SW 1271 (cell line): ENCODE measurements at places on chromosomes 11 and 22.
A peak's percentile ranks its signal among the peaks of the same experiment; 100 is the strongest.

DNA sequence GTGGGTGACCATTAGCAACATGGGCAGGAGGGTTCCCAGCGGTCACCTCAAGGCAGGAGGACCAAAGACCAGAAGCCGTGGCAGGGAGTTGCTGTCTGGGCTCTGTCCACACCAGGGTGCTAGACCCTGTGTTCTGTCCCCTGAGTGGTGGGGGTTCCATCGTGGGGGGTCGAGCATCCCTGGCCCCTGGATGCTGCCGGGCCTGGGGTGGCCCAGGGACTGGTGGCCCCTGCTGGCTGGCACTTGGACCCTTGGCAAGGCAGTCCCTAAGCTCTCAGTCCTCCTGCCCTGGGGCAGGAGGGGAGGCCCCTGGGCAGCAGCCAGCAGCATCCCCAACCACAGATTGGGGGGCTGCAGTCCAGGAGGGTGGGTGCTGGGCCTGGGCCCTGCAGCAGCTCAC, 13.4 kb upstream of the ARHGAP8 start:
- DNase-seq: no peak

DNA sequence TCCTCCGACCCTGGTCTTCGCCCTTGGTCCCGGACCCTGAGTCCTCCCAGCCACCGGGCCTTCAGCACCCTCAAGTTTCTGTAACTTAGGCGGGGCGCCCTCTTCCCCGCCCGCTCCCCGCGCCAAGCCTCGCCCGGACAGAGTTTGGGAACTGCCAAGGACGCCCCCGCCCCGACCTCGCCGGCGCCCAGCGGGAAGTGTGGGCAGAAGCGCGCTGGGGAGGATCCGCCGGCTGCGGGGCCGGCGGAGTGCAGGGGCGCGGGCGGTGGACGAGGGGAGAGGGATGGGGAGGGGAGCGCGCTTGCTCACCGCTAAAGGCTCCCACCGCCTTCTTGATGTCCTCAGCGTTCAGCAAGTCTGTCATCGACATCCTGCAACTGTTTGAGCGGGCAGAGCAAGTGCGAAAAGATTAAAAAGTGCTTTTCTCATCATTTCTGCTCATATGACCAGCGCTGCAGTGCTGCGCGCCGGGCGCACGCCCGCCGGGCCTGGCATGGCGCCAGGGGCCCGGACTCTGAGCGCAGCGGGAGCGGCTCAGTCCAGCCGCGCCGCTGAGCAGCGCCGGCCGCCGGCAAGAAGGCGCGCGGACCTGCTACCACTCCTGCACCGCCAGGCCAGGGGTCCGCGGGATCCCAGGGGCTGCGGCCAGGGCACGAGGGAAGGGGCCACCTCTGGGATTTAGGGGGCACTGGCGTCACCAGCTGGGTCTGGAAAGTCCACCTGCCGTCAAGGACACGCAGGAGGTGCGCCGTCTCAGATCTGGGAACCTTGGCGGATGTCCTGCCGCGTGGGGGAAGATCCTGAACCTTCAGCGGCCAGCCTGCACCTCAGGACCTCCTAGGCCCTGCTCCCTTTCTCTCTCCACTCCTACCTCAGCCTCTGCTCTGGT, at the start of gene PVALB:
TSS of gene PVALB (minus strand) at position 400 of the 889 bp plus-strand sequence. CDS start at position 370, 30 bp downstream.
- DNase-seq: no peak

DNA sequence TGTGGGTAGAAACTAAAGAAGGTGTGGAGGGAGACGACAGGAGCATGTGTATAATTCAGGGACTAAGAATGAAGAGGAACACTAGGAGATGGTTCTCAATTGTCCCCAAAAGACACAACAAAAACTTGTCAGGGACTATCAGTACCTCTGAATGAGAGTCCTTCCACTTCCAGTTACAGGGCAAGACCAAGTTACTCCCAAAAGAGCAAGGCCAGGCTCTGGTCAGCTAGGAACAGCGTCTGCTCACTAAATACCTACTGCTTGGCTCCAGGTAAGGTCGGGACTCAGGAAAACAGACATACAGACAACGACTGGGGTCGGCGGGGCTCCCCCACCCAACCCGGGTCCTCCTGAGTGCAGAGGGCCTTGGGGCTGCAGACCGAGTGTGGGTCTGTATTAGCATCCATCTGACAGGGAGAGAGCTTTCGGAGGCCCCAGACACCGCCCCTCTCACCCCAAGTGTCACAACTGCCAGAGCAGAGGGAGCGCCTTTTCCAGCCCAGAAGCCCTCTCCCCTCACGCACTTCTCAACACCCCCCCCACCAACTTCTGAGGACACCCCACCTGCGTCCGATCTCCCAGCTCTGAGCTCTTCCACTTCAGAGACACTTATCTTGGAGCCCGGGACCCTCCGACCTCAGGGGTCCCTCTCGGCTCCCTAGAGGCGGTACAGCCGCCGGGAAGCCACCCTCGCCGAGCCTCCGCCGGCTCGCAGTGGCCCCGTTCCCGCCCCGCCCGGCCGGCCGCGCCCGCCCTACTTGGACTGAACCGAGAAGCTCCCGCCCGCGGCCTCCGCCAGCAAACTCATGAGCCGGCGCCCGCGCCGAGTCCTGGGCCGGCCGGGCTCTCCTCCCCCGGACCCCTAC, 522 bp downstream of the RHOG start:
- DNase-seq: peak; percentile 20

GRCh38 chr11:84056653-84057376, 770.6 kb upstream of the CCDC90B start:
- DNase-seq: no peak

- DNase-seq: no peak
Measured at GRCh38 chr11:67611165-67611564, 4.4 kb downstream of the NDUFV1 start.
